ENCODE measurements at places on chromosomes 4 and X.
A peak's percentile ranks its signal among the peaks of the same experiment; 100 is the strongest.

GRCh38 chr4:56799161-56799759 is 22.2 kb downstream of the SPINK2 start:
- no peak for DNase-seq

DNA sequence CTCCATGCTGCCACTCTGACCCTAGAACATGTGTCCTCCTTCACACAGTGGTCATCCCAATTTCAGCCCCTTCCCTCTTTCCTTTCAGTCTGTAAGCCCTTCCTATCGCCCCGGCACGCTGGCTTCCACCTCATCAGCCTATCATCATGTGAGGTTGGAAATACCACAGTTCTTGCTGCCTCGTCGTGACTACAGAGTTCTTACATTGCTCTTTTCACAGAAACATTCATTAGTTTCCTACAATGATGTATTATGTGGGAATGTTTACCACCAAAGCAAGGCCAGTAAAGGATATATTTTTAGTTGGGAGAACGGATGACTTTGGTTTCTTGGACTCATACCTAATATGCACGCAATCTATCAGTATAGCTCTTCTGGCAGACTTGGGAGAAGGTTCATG is 169.5 kb upstream of the BOD1L1 start:
- DNase-seq = no peak

- DNase-seq = no peak
These were observed 2.7 kb downstream of the ALAS2 start for GRCh38 chrX:55028040-55028439.

DNA sequence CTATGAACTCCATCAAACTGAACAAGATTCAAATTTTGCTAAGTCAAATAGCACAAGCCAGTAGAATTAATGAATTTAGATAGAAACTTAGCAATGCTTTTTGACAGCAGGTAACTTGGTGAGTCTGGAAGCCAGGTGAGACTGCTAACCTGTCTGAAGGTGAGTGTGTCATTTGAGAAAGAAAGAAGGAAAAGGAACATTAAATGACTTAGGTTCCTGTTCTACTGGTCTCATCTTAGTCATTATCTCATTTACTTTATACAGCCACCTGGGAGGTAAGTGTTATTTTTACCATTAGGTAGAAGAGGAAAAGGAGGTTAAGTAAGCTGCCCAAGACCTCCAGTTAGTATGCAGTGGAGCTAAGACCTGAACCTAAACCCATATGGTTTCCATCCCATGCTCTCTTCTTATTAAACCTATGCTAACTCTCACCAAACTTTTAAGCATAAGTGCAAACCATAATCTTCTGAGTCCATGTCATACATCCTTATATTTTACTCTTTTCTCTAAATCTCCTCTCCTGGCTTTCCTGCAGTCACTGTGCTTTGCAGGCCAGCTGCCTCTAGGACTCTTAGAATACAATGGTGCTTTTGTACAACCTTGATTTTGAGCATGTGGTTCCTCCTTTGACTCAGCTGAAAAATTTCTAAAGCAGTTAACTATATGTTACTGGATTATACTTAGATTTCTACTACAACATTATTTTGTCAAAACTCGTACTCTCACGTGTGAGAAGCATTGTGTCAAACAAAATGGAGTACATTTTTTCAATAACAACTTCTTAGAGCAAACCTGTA is 68.5 kb downstream of the ATP10D start:
- DNase-seq = no peak

GRCh38 chrX:71666240-71667223 is 814 bp upstream of the LOC101059915 start:
- no peak for DNase-seq

DNA sequence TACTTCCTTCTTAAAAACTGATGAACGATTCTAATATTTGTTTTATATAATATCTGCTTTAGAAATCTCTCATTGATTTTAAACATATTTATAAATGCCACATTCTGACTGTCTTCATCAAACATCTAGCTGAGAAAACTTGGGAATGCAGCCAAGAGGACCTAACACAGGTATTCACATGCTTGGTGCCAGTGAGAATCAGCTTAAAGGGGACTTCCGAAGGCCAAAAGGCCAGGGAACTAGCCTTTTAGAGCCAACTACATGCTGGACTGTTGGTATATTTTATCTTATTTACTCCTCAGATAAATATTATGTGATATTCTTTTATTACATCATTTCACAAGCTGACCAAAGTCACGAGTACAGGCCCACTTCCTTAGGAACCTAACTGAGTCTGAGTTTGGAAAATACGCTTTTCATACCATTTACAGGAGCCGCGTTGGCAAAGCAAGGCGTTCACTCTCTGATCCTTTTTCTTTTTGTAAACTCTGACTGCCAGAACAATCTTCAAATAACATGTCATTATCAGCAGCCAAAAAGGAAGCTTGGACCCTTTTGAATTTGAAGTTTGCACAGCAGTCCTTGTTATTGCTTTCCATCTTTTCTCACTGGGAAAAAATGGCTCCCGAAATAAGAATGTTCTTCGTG is 41.1 kb upstream of the PDLIM3 start:
- no peak for DNase-seq

- DNase-seq = peak; percentile 35
These were observed 48.7 kb upstream of the BCOR start for GRCh38 chrX:40146262-40147125.

GRCh38 chrX:7252013-7252610 is 104.2 kb upstream of the PUDP start:
- DNase-seq = no peak

DNA sequence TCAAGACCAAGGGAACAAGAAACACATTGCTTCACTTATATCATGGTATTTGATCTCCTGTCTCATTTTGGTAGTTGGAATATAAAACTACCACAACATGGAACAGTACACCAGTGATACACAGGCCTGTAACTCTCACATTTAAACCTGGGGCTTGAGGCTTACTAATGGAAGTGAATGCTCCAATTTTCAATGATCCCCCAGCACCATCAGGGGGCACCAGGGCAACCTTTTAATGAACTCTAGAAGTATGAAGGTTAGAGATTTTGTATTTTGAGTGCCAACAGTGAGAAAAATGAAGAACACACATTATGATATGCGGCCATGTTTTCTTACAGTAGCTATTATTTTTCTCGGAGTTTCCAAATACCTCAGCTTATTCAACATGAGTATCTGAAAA is 50.7 kb downstream of the C4orf33 start:
- DNase-seq = no peak

DNA sequence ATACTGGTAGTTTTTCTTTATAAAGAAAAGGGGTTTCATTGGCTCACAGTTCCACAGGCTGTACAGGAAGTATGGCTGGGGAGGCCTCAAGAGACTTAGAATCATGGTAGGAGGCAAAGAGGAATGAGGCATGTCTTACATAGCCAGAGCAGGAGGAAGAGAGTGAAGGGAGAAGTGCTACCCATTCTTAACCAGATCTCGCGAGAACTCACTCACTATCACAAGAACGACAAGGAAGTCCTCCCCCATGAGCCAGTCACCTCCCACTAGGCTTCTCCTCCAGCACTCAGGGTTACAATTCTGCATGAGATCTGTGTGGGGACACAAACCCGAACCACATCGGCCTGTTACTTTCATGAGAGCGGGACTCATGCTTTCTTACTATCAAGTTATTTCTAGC is 240.5 kb downstream of the TENM3 start:
- no peak for DNase-seq

DNA sequence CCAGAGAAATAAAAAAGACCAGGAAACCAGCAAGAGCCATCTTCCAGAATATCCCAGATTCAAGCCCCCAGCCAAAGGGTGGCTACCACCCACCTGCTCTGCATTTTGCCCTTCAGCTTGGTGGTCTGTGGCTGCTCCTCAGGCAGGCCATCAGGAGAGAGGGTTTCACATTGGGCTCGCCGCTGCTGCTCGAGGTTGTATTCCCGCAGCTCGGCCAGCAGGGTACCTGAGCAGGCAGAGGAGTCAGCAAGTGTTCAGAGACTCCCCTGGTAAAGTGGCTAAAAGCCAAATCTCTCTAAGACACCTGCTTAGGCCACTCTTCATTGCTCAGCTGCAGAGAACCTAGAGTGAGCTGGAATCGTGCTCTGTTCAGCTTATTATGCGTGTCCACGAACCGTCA is 110.8 kb upstream of the HSD17B10 start:
- no peak for DNase-seq

DNA sequence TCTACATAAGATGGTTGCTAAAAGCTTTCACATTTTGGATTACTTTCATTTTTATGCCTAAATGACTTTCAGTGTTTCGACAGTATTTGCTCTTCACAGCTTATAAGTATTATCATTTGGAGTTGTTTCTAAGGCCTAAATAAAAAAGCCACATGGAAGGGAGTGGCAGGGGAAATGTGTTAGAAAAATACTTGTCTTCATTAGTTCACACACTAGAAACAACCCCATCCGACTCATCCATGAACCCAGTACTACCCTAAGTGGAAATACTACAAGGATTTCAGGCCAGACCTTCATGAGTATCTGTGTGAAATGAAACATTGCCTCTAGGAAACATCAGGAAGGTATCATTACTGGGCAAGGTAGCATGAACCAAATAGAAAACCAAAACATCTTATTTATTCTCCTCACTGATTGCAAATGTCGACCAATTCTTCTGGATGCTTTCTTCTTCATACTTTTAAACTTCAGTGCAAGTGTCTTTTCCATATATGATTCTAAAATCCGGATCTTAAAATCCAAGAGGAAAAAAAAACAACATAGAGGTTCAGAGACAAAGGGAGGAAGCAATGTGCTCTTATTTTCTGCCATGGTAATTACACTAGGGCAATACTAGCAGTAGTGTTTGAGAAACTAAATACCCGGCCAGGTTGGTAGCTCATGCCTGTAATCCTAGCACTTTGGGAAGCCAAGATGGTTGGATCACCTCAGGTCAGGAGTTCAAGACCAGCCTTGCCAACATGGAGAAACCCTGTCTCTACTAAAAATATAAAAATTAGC is 349.4 kb downstream of the ARHGAP24 start:
- no peak for DNase-seq

- no peak for DNase-seq
These were observed 24.1 kb downstream of the MSMO1 start for GRCh38 chr4:165351359-165352130.

GRCh38 chrX:83101961-83102360 is 406.1 kb upstream of the POU3F4 start:
- no peak for DNase-seq

DNA sequence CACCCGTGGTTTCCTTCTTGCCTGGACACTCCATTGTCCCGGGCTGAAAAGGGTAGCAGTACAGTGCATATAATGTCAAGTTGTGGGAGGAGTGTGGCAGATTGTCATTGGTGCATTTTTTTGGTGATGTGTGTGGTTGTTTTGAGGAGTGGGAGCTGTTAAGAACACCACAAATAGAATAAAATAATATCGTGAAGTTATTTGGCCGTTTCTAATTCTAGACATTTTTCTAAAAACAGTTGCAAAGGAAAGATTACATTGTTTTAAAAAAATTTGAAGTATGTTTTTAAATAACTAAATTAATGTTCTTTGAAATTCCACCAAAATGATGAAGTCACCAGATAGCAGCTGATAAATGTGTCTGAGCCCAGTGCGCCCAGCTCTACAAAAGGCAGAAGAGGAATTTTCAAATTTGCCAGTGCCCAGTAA is 1.3 kb downstream of the PKD2 start:
- no peak for DNase-seq

- no peak for DNase-seq
These were observed 46.1 kb downstream of the DDX60 start for GRCh38 chr4:168272488-168272887.

DNA sequence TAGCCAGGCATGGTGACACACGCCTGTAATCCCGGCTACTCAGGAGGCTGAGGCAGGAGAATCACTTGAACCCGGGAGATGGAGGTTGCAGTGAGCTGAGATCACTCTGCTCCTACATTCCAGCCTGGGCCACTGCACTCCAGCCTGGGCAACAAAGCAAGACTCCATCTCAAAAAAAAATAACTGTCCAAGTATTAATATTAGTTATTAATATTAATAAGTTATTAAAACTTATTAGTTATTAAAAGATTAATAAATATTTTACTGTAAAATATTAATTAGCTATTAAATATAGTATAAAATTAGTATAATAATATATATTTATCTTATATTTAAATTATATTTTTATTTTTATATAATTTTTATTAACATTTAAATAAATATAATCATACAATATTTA is 19.5 kb upstream of the NDST3 start:
- no peak for DNase-seq

DNA sequence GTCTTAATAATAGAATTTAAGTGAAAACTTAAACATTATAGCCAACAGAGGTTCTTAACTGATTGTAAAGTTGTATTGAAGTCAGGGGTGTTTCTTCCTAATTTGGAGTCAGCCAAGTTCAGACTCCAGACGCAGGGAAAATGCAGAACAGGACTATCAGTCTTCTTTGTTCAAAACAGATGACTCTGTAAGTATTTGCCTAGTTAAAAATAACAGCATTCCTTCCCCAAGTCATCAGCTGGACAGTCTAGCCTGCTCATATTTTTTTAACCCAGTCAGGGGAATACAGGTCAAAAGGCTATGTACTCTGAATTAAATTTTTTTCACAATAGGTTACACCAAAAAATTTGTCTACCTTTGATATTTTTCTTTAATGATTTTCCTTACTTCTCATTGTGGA is 73.8 kb upstream of the DCLK2 start:
- DNase-seq = no peak

GRCh38 chrX:147565237-147565636 is 346.5 kb upstream of the FMR1 start:
- no peak for DNase-seq

GRCh38 chr4:129261584-129261983 is 165.6 kb downstream of the C4orf33 start:
- DNase-seq = no peak

- DNase-seq = peak; percentile 54
These were observed 733 bp upstream of the NAA15 start for GRCh38 chr4:139300431-139301112.

DNA sequence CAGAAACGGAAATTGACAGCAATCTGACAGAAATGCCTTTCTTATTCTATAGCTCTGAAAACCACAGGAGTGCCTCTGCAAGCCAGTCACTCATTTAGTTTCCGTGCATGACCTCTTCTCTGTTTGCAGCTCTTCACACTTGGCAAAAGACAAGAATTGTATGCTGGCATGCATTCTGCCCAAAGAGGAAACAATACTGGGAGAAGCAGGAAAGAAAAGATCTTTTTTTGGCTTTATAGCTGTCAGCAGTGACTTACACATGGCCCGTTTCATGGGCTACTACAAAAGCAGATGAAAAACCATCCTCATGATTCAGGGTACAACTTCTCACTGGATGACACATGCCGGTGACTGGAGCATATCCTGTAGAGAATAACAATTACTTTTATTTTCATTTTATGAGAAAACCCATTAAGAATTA is 249.4 kb downstream of the ADAMTS3 start:
- DNase-seq = no peak

GRCh38 chr4:152310257-152310656 is 225.6 kb downstream of the FBXW7 start:
- no peak for DNase-seq

GRCh38 chr4:82031376-82031927 is 342.3 kb downstream of the HNRNPD start:
- DNase-seq = no peak

DNA sequence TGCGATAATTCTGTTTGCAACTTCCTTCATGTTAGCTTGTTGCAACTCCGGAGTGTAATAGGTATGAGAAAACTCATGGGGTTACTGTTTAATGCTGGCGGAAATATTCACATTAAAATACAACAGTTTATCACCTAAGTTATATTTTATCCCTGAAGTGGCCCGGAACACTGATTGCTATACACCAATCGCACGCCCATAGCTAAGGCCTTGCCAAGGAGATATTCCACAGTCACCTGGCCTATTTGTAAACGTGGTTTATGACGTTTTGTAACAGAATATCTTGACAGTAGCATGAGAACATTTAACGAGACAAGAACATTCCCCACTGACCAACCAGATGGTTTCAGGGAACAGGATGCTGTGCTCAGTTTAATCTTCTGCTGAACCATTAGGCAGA is 23.2 kb upstream of the FAM90A26 start:
- no peak for DNase-seq

All from OCI-LY7 (cell line).